ENCODE measurements at places on chromosomes 5 and 9. TPM values are rescaled to one million over a fixed set of nuclear protein-coding genes. Genes with fewer than 3 reads are reported as not detected.

Gene NTNG2
- polyA plus RNA-seq, result 0.67 TPM

Gene STPG3
- not detected for polyA plus RNA-seq

Gene TMC1
- not detected for polyA plus RNA-seq

Gene BHMT
- not detected for polyA plus RNA-seq

Gene PDE6A
- polyA plus RNA-seq, result not detected

Gene SLC4A9
- polyA plus RNA-seq, result not detected

Gene TAF11L10
- not detected for polyA plus RNA-seq

Gene WNT8A
- polyA plus RNA-seq, result not detected

Gene NMUR2
- polyA plus RNA-seq, result not detected
